ENCODE measurements at places on chromosomes 16 and 17. TPM values are rescaled to one million over a fixed set of nuclear protein-coding genes. Genes with fewer than 3 reads are reported as not detected.

DNA sequence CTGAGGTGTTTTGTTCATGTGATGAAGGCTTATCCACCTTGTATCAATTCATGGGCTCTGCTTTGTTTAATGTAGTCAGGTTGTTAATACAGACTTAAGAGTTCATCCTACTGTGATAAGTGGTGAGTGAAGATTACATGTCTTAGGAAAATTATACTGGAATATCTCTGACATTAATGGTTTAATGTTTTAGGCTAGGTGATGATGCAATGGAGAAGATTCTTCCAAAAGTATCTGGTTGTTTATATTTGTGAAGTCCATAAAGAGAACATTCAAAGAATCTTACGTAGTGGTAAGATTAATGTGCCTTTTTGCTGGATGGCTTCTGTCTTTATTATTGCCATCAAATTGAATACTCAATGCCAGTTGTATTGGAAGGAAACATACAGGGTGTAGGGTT lies 236.4 kb downstream of the BCAS3 start:
- no peak for DNase-seq

- no peak for DNase-seq
These were observed 1.3 kb downstream of the ASPSCR1 start for GRCh38 chr17:81978524-81979298.

DNA sequence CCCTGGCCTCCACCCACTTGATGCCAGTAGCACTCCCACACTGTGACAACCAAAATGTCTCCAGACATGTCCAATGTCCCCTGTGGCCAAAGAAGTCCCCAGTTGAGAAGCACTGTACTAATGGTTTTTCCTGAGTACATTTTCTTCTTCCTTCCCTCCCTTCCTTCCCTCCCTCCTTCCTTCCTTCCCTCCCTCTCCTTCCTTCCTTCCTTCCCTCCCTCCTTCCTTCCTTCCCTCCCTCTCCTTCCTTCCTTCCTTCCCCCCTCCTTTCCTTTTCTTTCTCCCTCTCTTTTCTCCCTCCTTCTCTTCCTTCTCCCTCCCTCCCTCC lies 76.7 kb upstream of the CDC42EP4 start:
- DNase-seq, result no peak

DNA sequence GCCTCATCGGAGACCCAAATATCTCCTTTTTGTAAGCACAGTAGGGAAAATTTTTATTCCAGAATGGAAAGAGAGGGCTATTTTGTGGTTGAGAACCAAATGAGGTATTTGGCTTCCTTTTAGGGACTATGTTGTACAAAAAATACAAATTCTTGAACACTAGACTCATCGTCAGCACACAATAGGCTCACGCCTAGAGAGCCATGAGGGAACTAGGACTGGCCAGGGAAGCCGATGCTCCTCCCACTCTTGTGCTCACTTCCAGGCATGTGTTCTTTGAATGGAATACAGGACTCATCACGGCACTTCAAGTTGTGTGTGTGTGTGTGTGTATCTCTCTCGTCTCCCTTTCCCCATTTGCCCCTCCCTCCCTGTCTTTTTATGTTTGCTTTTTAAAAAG lies 17.8 kb upstream of the BLMH start:
- DNase-seq, result peak; percentile 11

SYCE1L gene
- total RNA-seq, result not detected

- DNase-seq, result no peak
These were observed 1.5 kb downstream of the CFAP20 start for GRCh38 chr16:58127634-58128033.

SLC47A1 gene
- not detected for total RNA-seq

SLC38A8 gene
- total RNA-seq, result not detected

DNA sequence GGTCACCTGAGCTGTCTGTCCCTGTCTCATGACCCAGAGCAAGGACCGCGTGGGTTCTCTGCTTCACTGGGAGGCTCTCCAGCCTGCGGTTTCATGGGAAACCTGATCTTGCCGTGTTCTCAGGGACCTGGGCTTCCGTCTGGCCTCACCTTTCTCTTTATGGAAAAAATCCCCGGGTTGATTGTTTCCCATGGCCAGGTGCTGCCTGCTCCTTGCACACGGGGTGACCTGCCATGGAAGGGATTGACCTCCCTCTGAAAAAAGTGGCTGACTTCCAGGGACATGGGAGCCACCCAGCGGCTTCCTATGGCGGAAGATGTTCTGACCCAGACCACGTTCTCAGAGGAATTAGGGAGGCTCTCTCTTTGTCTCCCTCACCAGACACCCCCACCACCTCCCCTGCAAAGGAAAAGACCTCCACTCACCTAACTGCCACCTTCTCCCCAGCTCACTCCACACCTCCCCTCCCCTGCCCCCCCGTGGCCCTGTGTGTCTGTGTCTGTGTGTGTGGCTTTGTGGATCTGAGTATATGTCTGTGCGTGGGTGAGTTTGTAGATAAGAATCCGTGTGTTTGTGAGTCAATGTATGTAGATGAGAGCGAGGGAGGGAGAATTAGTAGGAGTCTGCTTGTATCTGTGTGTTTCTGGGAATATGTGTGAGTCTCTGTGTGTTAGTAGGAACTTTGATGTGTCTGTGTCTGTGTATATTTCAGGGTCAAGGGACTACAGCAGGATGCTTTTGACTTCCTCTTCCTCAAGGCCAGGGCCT lies 154.6 kb downstream of the NTN1 start:
- no peak for DNase-seq

ABI3 gene
- total RNA-seq, result 10.3 TPM

- no peak for DNase-seq
These were observed 2.0 kb upstream of the GLIS2 start for GRCh38 chr16:4313563-4314531.

DNA sequence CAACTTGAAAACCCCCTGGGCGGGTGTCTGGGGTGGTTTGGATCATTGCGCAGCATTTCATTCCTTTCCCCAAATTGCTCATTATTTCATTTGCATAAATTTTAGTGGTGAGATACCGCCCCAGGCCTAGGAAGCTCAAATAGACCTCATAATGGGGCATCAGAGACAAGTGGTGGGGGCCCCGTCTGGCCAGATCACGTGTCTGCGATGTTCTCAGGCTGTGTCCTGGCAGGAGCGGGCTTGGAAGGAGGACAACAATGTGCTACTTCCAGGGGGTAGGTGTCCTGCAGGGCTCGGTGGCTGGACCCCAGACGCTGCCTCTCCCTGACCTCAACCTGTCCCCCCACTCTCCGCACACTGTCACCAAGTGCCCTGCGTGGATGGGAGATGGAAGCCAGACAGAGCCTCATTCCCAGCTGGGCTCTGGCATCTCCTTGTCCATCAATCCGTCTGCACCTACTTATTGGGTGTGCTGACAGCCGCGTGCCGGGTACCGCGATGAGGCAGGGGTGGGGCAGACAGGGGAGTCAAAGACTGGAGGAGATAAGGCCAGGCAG lies 116.9 kb downstream of the NTN1 start:
- DNase-seq, result no peak

GRCh38 chr16:31475946-31476302 lies 4.0 kb downstream of the TGFB1I1 start:
- no peak for DNase-seq

C17orf113 gene
- 0.23 TPM for total RNA-seq

DNA sequence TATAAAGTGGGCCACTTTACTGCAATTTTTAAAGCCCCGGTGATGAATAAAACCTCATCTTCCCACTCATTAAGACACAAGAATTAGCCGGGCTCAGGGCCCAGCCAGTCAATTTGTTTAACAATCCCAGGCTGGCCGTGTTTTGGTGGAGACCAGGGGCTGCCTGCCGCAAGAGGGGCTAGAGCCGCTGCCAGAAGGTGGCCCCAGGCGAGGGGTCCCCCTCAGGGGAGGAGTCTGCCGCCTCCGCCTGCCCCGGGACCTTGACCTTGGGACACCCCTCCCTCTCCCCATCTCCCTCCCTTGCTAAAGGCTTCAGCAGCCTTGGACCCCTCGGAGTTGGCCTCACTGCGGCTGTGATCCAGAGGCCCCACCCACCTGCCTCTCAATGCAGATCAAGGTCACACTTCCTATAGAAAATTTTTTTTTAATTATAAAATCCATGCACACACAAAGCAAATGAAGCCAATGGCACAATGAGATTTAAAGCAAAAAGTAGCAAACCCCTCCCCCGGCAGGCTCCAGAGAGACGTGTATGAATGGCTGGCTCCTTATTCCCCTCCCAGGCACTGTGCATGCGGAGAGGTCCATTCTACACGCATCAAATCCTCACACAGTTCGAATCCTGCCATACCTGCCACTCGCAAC lies 23.0 kb upstream of the SLC38A10 start:
- no peak for DNase-seq

DNA sequence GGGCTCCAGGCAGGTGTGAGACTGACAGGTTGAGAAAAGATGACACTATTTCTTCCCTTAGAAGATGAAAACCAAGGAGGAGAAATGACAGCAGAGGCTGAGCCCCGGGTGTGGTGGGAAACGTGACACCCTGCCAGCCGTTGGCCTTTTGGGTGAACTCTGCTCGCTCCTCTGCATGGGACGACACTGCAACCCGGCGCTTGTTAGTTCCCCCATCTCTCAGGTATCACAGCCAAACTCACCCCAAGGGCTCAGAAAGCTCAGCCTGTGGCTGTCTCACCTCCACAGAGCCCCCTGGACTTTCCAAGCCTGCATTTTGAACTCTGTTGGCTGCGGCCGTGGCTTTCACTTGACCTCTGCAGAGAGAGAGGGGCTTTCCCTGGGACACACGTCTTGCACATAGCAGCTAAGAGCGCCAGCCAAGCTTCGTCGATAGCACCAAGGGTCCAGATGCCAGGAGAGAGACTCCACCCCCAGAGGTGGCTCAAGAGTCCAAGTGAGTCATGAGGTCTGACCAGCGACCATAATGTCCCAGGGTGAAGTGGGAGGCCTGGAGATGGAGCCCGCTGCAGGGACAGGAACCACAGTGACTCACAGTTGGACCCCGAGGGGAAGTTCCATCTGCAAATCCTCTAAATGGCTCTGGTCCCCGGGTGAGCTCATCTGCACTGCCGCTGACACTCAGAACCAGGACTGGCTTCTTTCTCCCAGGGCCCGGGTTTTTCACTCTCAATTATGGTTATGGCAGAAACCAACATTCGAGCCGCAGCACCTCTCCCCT lies 301.9 kb downstream of the SOX9 start:
- peak; percentile 97 for DNase-seq

ABCA8 gene
- not detected for total RNA-seq

MBTD1 gene
- 4.2 TPM for total RNA-seq

GNAO1 gene
- 0.05 TPM for total RNA-seq

DNA sequence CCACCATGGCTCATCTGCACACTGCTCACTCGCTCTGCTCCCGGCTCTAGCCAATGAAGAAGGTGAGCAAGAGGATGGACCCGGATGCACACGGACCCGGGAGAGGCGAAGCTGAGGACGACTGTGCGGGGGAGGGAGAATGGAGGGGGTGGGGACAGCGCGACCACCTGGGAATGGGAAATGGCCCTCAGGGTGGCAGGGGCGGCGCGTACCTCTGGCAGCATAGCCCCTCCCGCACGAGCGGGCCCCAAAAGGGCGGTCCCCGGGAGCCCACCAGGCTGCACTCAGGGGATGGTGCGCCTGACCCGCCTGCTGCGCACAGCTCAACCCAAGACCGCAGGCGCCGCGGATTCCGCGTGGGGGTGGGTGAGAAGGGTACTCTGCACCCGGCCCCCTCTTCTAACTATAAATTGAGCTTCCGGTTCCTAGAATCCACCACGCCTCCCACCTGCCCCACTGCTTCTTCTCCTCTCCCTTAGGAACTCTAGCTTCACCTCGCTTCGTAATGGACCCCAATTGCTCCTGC lies 6.1 kb downstream of the MT1H start:
- no peak for DNase-seq

GRCh38 chr17:20071824-20072691 lies 62.9 kb downstream of the SPECC1 start:
- DNase-seq, result peak; percentile 27

All from HT1080 (cell line).